ENCODE measurements at places on chromosomes 4 and X. TPM values are rescaled to one million over a fixed set of nuclear protein-coding genes. Genes with fewer than 3 reads are reported as not detected.
A peak's percentile ranks its signal among the peaks of the same experiment; 100 is the strongest.

- DNase-seq = no peak
These were observed 80.2 kb downstream of the SYNPO2 start for GRCh38 chr4:118968813-118969212.

DNA sequence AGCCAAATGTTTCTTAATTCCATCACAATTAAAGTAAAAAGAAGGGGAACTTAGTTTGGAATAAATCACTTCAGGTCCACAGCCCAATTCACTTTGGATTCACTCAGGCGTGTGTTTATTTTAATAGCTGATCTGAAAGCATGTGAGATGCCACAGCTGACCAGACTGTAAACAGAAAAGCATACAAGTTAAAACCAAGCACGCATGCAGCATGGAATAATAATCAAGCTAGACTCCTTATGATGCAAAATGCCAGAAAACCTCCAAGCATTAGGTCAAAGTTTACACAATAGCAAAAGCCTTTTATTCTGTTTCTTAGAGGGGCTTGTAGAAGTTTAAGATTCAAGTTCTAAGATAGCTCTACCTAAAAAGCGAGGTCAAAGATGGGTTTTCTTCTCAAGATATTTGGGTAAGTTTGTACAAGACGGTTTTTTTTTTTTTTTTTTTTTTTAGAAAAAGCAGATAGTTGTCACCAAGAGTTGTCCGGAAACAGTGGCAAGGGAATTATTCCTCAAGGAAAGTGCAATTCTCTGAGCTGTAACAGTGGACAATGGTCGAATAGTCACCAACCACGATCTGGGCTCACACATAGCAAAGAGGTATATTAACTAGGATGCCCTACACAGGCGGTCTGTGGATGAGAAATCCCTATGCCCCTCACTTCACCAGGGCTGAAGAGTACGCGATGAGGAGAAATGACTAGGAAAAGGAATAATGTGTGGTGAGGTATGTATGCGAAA, 763 bp upstream of the PRRG1 start:
- no peak for DNase-seq

GRCh38 chrX:39528161-39528916, 569.4 kb downstream of the BCOR start:
- peak; percentile 5 for DNase-seq

GRCh38 chr4:108171339-108172230, 2.9 kb upstream of the LEF1 start:
- DNase-seq = peak; percentile 57

- DNase-seq = no peak
These were observed 739.1 kb upstream of the DIAPH2 start for GRCh38 chrX:95945528-95945927.

DNA sequence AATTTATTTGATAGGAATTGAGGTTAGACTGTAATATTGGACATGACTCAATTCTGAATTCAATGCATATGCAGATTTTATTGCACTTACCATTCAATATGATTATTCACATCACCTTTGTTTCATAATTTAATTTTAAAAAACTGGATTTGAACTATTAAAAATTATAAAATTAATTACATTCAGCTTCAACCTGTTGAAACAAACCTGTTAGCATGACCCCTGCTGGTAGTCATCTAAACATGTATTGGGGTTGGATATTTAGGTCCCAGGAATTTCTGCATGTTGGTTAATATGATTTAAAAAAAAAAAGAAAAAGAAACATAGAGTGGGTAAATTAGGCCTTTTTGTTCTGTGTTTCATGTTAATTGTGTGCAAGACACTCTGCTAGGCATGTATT, 85.9 kb downstream of the ARSJ start:
- DNase-seq = no peak

DNA sequence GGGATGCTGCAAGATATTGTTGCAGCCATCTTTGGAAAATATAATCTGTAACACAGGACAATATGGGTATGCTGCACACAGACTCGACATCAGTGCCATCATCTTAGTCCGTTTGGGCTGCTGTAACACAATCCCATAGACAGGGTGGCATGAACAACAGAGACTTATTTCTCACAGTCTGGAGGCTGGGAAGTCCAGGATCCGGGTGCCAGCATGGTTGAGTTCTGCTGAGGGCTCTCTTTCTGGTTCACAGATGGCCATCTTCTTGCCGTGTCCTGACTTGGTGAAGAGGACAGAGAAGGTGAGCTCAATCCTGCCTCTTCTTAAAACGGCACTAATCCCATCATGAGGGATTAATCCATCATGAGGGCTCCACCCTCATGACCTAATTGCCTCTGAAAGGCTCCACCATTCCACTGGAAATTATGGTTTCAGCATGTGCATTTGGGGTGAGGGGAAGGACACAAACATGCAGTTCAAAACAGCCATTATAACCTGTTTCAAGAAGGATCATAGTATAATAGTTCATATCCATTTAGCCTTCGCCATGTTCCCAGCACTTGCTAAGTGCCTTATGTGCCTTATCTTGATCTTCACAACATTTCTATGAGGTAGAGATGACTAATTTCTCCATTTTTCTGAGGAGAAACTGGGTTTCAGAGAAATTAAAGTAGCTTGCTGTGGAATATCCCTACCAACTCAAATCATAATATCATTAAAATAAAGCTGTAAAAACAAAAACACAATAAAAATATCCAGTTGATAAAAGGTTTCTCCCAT, 27.9 kb upstream of the SPP1 start:
- DNase-seq = no peak

- DNase-seq = no peak
These were observed 14.3 kb downstream of the GPRIN3 start for GRCh38 chr4:89293299-89293698.

Gene PTTG2
- not detected for total RNA-seq

Gene F8A1
- 18.8 TPM for total RNA-seq

Gene ZNF718
- 11.1 TPM for total RNA-seq

Data from H9 (cell line).